ENCODE measurements at places on chromosomes 16 and 17.

DNA sequence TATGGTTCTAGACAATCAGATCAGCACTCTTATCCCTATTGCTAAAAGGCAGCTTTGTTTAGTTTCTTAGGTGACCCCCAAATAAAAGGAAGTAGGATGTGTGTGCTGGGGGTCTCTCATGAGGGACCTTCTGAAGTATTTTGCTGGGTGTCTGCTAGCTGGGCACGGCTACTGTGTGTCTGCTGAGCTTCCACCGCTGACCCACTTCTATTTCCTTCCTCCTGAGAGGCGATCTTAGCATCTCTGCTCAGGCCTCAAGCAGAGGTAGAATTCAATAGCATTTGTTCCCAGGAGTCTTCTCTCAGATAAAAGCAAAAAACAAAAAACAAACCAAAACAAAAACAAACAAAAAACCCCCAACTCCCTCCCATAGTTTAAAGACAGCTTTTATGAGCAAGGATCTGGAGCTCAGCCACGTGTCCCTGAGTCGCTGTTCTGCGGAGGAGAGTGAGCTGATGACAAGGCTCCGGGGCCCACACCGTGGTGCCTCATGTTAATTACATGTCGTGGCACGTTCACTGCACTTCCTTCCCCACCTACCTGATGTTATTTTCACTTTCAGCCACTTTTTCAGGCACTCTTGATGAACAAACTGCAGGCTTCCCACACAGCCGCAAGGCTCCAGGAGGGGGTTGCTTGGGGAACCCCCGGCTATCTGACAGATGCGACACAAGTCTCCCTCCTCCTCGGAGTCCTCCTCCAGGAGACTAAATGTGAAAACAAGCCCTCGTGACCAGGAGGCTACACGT lies 83.5 kb downstream of the MARCHF10 start:
- peak; percentile 48 for DNase-seq

GRCh38 chr17:36935671-36936454 lies 1.4 kb upstream of the LHX1 start:
- DNase-seq, result no peak

DNA sequence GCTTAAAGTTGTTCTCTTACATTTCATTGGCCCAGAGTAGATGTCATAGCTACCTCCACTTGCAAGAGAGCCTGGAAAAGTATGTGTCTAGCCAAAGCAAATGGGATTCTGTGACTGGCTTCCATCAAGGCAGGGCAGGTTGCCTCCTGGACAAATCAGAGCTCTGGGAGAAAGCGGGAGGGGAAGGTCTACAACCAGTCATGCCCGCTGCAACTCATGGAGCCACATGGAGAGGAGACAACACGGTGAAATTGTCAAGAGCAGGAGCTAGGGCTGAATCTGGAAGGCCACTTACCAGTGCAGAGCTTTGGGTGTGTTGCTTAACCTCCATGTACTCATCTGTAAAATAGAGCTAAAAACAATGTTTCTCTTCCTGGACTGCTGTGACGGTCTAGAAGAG lies 83.8 kb downstream of the MARF1 start:
- no peak for DNase-seq

- no peak for DNase-seq
Measured at GRCh38 chr17:81138083-81138482, 27.2 kb upstream of the PVALEF start.

DNA sequence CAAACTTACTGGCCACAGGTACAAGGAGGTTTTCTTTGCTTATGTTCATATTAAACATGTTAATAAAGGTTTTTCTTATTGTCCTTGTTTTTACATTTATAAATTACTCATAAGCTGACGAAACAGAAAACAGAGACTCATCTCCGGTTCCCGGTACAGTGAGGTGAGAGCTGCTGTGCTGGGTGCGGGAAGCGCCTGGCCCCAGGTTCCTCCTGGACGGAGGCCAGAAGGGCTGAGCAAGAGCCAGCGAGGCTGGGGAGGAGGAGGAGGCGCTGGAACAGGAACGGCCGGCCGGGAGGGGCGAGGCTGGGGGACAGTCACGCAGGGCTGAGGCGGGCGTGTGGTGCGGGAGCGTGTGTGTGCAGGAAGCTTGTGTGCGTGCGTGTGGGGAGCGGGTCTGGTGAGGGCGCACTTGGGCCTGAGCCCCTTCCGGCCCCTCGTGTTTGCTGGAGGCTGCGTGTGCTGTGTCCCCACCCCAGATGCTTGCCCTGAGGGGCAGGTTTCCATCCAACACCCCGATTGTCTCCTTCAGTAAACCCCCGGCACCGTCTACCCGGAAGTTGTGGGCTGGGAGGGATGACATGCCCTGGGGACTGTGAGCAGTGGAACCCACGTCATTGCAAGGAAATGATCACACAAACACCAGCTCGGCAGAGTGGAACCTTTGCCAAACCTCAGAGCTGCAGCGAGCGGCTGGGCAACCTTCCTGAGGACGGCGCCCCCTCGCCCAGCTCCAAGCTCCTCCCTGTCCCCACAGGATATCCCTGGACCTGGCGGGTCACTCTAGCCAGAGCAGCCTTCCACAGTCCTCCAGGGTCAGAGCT lies 19.5 kb downstream of the CD7 start:
- peak; percentile 87 for DNase-seq
